SK-N-MC (cell line): ENCODE measurements at places on chromosomes 11 and 22.

DNA sequence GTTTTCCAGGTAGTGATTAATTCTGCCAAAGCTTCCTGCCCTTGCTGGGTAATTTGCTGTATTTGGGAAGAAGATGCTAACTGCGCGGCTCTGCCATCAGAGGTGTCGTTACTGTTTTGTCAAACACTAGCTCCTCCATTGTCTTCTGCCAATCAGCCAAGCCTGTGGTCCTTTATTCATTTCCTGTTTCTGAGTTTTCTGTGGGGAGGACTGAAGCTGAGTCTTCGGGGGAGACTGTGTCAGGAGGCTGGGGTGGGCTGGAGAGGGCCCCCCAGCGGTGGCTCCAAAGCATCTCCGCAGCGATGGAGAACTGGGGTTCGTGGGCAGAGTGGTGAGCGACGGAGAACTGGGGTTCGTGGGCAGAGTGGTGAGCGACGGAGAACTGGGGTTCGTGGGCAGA, 322.9 kb upstream of the B3GAT1 start:
- no peak for DNase-seq

DNA sequence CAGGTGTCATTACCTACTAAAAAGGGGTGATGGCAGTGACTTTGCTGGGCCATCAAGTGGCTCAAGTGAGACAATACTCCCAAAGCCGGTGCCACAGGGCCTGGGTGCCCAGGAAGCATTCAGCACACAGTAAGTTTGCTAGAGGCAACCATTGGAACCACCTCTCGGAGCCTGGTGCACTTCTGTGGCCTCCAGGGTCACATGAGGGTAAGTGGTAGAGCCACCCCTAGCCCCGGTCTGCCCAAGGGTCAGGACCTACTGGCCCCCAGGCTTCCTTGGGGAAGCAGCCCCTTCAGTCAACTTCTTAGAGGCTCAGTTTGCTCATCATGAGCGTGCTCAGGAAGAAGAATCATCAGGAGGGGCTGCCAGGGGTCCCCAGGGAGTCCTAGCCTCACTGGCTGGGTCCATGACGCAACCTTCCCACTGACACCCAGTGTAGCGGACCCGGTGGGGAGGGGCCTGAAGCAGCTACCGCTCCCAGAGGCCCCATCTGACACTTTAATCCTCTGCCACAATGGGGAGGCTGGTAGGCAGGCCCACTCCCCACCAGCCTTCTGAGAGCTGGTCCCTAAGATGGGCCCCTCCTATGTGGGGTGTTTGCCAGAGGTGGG, 17.5 kb upstream of the RASL10A start:
- DNase-seq, result no peak

DNA sequence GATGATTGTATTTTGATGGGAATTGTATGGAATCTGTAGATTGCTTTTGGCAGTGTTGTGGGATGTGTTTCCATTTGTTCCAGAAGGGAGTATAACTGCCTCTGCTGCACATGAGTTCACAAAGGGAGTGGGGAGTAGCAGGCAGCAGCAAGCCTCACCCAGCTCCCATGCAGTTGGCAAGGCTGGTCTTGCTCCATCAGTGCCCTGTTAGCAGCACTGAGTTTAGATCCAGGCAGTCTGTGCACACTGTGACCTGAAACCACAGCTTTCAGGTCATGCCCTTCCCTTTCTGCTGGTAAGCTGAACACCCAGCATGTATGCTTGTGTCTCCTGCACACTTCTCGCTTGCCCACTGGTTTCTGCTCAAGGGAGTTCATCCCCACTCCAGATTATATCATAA, 3.7 kb upstream of the NUCB2 start:
- no peak for DNase-seq

DNA sequence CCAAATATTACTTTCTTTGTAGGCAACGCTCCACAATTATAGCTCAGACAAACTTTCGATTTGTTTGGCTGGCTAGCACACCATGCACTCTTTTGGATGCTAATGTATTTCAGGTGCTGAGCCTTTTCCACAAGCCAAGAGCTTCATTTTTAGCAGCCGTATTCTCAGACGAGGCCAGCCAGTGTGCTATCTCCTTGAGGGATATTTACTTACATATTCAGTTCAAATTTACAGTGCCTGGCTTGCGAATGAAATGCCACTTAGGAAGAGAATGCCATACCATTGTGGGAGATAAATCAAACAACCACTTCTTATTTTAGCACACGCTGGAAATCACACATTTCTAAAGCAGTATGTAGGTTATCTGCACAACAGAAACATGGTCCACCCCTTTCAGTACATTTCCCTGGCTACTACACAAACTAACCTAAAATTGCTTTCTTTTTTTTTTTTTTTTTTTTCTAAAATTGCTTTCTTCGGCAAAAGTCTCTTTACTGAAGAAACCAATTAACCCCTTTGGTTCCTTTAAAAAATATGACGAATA, 236.9 kb downstream of the CADM1 start:
- DNase-seq, result no peak

DNA sequence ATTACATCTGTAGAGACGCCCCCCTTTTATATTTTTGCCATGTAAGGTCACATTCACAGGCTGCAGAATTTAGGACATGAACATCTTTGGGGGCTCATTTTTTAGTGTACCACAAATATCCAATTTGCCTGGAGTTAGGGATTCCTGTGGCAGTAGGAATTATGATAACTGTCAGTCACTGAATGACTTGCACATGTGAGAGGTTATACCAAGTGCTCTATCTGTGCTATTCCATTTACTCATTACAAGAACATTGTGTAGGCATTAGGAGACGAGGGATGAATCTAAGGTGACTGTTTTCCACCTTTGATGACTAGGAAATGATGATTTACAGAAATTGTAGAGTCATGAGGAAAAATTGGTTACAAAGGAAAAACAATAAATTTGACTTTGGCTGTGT, 79.3 kb downstream of the LIF start:
- DNase-seq, result no peak

GRCh38 chr11:78189174-78189724, 530 bp downstream of the USP35 start:
- DNase-seq, result no peak

DNA sequence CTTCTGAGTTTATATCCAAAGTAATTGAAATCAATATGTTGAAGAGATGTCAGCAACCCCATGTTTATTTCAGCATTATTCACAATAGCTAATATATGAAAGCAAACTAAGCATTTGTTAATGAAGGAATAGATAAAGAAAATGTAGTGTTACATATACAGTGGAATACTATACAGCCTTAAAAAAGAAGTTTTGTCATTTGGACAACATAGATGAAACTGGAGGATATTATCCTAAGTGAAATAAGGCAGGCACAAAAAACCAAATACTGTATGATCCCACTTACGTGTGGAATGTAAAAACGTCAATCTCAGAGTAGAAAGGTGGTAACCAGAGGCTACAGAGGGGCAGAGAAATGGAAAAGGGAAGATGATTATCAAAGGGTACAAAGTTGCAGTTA, 10.2 kb downstream of the MRGPRX2 start:
- no peak for DNase-seq

DNA sequence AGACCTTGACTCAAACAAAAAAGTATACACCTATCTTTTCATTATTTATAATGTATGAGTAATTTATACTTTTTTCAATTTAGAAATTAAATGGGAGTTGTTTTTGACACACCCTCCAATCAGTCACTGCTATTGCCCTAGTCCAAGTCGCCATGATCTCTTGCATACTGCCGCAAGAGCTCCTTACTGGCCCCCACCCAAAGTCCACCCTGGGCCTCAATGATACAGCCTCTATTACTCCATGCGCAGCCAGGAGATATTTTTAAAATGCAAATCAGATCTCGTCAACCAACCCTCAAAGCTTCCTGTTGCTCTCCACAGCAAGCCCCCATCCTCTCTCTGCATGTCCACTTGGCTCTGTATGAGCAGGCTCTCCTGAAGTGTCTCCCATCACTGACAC, 12.8 kb upstream of the LMO1 start:
- DNase-seq, result no peak

DNA sequence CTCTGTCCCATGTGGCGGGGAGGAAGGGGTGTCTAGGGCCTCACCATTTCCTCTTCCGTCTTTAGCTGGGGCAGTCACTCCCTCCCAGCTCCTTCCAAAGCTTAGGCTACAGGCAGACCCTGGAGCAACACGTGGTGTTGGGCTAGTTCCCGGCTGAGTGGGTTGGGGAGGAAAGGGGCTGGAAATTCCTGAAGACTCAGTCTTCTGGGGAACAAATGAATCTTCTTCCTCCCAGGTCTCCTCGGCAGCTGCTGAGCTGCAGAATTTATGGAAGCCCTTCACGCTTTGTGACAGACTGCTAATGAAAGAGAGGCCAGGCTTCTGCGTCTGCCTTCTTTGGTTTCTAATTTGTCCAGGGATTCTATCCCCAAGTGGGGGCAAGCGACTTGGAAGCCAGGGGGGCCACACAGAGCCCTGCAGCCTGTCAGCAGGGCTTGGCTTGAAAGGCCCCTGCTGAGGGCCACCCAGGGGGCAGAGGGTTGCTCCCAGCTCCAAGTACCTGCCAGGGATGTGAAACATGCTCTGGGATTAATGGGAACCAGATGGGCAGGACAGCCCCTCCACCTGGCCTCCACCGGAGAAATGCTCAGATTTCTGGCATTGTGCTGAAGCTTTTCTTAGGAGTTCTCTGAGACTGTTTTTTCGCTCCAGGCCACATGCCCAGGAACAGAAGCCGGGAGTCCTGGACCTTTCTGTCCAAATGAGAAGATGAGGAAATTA, 123.1 kb downstream of the PKNOX2 start:
- no peak for DNase-seq
